ENCODE measurements at places on chromosomes 7 and 10.

DNA sequence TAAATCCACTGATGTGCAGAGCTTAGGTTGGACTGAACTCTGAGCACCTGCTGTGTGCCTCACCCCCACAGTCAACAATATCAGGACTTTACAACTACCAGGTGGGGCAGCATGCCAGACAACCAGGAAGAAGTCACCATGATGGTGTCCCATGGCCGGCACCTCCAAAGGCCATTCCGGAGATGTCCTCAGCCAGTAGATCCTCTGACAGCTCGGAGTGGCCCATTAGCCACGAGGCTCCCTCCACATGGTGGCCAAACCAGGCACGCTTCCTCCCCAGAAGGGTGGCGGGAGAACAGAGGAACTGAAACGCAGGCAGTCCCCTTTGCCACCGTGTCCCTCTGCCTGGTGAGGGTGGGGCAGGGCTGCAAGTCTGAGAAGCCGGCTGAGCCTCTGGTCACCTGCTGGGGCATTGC is 390.0 kb downstream of the TNS3 start:
- DNase-seq = no peak
- peaks cover 6% of the 10 kb centered on the region for H3K4me1 ChIP-seq
- peaks cover 11% of the 10 kb centered on the region for H3K27me3 ChIP-seq
- H3K36me3 ChIP-seq = no peaks in the 10 kb centered on the region

DNA sequence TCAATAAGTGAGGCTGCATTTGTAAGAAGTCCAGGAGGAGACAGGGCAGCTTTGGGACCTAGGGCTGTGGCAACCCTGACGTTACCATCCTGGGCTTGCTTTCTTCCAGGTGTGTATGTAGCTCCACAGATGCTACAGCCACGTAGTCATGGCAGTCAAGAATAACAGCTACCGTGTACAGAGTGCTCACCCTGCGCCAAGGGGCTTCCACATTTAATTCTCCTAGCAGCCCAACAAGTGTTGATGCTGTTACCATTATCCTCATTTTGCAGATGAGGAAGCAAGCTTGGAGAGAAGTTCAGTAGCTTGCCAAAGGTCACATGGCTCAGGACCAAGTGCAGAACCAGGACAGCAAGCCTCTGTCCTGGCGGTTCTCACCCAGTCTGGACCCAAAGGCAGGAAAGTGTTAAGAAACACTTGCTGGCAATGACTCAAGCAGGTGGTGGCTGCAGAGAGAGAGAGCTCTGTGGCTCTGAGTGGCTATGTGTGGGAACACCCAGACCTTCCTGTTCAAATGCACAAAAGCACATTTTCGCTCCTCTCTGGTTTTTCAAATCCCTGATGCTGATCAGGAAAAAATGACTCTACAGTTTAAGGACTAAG is 89.8 kb downstream of the CREM start:
- peaks cover 6% of the 10 kb centered on the region for H3K4me1 ChIP-seq
- H3K36me3 ChIP-seq = no peaks in the 10 kb centered on the region
- no peaks in the 10 kb centered on the region for H3K27me3 ChIP-seq

- no peaks in the 10 kb centered on the region for H3K36me3 ChIP-seq
- no peak for DNase-seq
- H3K4me1 ChIP-seq = no peaks in the 10 kb centered on the region
- H3K27me3 ChIP-seq = no peaks in the 10 kb centered on the region
- H3K27ac ChIP-seq = no peak overlapping the region
Observed at GRCh38 chr7:31893365-31893764, 176.8 kb downstream of the PDE1C start.

DNA sequence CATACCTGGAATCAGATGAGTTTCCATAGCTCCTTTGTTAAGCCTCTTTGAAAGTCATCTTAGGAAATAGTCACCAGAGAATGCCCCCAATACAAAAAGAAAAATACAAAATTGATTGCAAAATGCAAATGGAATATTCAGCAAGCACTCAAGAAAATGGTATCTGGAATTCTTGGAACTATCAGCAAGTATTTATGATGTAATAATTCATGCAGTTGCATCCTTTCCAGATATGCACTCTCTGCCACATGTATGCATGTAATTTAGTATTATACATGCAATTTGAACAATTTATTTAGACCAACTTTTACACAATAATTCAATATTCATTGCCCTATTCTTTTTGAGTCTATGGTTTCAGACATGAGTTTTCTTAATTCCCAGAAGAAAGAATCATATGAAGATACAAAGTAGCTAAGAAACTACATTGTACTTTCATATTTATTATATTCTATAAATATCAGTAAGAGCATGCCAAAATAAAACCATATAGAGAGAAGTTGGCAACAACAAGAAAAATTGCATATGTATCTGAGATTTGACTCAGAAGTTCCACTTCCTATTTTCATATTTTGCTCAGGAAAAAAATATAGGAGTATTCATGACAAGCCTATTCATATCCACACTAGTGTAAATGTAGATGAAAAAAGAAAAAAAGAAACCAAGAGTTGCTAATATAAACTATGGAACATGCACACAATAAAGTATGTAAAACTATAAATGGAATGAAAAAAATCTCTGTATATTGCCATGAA is 338.5 kb downstream of the SEMA3D start:
- no peaks in the 10 kb centered on the region for H3K36me3 ChIP-seq
- no peak overlapping the region for H3K27ac ChIP-seq
- no peak overlapping the region for H3K4me3 ChIP-seq
- DNase-seq = no peak
- no peaks in the 10 kb centered on the region for H3K4me1 ChIP-seq

DNA sequence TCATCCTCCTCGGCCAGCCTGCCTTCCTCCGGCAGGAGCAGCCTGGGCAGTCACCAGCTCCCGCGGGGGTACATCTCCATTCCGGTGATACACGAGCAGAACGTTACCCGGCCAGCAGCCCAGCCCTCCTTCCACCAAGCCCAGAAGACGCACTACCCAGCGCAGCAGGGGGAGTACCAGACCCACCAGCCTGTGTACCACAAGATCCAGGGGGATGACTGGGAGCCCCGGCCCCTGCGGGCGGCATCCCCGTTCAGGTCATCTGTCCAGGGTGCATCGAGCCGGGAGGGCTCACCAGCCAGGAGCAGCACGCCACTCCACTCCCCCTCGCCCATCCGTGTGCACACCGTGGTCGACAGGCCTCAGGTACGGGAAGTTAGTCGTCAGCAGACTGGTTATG is 21.1 kb downstream of the BAG3 start:
- no peak overlapping the region for H3K27ac ChIP-seq
- no peaks in the 10 kb centered on the region for H3K27me3 ChIP-seq

Data from memory B cell (primary cell).